GM10248 (cell line): ENCODE measurements at places on chromosomes 16 and 17.

- no peak for DNase-seq
Observed at GRCh38 chr16:26454102-26454501, 612.6 kb upstream of the C16orf82 start.

DNA sequence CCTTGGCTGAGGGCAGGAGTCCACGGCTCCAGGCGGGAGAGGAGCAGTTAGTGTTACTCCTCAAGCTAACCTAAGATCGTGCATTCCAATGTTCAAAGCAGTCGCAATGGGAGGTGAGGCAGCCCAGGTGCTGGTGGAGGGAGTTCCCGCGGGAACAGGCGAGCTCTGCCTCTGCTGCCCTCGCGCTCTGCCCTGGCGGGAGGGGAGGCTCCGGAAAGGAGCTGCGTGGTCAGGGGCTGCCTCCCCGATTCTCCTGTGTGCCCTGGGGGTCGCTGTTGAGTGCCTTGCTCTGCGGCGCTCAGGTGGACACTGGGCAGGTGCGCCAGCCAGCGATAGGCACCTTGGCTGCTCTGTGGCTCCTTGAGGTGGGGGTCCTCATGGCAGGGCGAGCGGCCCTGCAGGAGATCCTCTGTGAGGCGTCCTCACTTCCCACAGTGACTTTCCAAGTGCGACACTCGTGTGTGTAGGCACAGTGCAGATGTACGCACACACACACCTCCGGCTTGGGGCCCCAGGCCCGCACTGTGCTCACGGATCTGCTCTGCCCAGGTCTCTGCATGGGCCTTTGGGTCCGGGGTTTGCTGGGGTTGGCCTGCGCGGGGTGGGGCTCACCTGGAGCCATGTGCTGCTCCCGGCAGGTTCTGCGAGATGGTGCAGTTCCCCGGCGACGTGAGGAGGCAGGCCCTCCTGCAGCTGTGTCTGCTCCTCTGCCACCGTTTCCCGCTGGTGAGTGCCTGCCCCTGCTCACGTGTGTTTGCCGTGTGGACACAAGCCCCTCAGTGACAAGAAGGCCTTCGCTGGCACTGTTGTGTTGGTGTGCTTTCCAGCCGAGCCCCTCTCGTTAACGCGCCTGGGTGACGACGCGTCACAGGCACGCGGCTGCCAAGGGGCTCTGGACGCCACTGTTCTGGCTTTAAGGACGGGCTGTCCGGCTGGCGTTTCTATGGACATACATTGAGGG lies 97.9 kb upstream of the ZNF750 start:
- no peak for DNase-seq

DNA sequence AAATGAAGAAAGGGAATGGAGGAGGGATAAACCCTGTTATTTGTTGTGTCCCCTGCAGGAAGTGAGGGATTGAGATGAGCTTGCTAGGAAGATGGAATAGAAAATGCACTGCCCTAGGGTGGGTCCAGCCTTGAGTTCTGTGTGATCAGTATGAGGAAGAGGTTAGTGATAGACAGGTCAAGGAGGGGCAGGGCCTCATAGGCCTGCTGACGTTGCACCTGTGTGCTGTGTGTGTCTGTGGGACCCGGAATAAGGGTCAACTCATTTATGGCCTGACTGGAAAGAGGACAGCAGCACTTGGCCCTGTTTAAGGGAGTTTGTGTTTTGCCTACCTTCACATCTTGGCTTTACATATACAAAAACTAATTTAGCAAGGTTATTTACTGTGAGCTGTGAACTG lies 26.3 kb downstream of the DEF8 start:
- no peak for DNase-seq

DNA sequence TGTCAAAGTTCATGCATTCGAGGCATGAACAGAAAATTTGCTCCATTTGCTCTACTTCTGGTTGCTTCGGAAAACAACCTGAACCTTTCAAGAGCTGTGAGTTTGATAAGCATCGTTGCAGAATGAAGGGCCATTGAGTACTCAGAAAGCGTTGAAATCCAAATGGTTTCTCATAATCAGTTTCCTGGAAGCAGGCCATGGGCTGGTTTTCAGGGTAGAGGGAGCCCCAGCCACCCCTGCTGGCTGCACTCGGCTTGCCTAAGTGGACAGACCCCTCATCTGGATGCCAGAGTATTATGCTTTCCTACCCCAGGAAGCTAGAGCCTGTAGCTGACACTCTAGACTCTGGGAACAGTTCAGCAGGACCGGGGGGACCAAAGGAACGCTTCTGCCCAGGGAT lies 24.4 kb downstream of the SCNN1G start:
- no peak for DNase-seq

GRCh38 chr17:3962217-3962964 lies 1.8 kb downstream of the ATP2A3 start:
- DNase-seq = no peak

DNA sequence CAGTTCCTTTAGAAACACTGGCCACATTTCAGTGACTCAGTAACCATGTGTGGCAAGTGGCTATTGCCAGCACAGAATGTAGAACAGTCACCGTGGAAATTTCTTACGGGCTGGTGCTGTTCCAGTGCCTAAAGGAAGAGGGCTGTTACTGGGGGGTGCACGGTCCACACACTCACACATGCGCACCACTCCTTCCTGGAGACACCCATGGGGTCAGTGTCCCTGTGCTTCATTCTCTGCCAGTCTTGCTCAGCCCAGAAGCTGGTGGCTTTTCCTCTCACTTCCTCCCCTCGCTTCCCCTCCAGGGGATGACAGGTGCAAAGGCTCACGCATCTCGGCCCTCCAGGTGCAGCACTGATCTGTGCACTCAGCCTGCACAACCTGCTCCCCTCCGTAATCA lies 115.6 kb downstream of the CCDC182 start:
- DNase-seq = peak; percentile 74

DNA sequence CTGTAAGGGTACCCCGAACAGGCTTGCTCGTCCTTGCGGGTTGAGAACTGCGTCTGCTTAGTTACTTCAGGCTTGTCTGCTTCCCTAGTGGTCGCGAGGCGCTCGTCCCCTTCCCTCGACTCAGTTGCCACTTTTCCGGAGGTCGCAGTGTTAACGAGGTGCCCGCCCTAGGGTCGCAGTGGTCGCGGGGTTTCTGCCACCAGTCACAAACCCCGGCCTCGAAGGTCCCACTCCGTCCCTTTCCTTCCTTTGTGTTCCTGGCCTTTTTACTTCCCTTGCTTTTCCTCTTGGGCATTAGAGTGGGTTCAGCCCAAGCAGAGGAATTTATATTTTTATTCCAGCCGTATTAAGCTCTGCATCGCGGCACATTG lies 299 bp downstream of the NUP85 start:
- DNase-seq = no peak

DNA sequence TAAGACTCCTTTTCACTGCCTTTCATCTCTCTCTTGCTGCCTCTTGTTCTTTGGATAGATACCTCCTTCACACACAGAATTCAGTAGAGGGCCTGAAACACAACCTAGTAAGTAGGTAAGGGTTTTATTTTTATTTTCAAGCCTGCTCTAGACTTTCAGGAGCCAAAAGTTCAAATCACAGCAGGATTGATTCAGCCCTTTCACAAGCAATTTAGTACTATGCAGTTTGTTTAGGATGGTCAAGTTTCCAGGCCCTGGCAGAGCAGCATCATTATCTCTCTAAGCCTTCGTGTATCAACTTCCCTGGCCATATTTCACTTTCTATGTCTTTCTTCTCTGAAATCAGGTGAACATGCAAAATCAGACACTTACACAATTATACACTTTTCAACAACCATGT lies 148.8 kb upstream of the CORO6 start:
- DNase-seq = no peak

GRCh38 chr17:37839196-37839978 lies 84.8 kb upstream of the TBC1D3K start:
- DNase-seq = no peak

GRCh38 chr17:7328840-7329373 lies at the start of gene NEURL4:
Gene NEURL4 (minus strand): TSS chr17:7329335. CDS start chr17:7329312, 23 bp downstream.
- no peak for DNase-seq

GRCh38 chr16:18833707-18834505 lies 32.6 kb upstream of the ARL6IP1 start:
- no peak for DNase-seq

- DNase-seq = peak; percentile 51
Observed at GRCh38 chr17:50326831-50327364, 19.0 kb upstream of the XYLT2 start.

GRCh38 chr16:200388-200787 lies 20.1 kb downstream of the HBQ1 start:
- DNase-seq = no peak

- DNase-seq = no peak
Observed at GRCh38 chr17:27485125-27485524, 28.9 kb downstream of the KSR1 start.

DNA sequence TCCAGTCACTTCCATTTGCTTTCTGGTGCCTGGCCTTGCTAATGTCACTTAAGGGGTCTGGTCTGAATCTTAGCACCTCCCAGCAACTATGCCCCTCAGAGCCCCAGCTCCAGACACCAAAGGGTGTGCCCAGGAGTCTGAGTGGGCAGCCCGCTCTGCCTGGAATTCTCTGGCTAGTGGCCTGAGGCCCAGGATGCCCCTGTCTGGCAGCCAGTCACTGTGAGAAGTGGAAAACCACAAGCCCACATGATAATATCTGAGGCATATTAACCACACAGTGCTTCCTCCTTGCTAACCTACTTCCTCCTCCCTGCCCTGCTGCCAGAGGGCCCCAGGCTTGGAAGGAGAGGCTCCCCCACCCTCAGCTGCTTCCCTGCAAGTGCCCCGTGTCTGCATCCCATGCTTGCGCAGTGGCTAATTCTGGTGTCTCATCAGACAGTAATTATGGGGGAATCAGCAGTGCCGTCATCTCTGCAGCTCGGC lies 14.0 kb downstream of the SRCIN1 start:
- DNase-seq = no peak

- no peak for DNase-seq
Observed at GRCh38 chr17:2708585-2709182, 2.9 kb downstream of the CLUH start.

DNA sequence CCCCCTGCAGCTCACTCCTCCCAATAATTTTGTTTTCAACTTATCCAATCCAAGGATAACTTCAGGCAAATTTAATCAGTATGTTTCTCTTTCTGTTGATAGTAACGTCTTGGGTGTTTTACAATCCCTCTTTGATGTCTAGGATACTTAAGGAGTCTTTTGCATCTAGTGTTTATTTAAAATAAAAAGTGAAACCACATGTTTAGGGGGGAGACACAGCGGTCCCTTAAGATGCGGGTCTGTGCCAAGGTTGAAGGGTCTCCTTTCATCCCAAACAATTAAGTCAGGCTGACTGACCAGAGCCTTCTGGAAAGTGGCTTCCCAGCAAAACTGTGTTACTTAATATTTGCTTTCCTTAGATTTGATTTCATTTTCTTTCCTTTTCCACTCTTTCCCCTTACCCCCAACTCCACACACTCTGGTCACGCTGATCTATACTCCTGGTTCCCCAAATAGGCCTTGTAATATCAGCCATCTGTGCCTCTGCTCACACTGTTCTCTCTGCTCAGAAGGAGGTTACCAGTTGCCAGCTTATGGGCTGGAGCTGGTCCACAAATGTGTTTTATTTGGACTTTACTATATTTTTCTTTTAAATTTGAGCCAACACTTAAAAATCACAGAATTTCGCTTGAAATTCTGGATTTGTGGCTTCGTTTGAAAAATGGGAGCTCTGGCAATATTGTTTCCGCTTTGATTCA lies 11.2 kb downstream of the ANKS4B start:
- no peak for DNase-seq

DNA sequence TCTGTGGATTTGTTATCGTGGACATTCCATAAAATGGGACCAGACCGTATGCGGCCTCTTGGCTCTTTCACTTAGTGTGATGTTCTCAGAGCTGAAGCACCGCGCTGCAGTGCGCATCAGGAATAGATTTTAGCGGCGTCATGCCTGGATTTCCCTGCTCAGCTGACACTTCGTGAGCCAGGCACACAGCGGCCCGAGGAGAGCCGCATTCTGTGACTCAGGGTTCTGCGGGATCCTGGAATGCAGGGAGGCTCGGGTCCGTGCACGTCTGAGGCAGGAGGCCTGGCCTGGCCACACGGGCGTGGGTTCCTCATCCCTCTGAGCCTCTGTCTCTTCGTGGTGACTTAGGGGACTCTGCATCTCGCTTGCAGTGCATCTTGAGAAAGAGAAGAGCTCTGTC lies 13.4 kb downstream of the CBFA2T3 start:
- DNase-seq = no peak

DNA sequence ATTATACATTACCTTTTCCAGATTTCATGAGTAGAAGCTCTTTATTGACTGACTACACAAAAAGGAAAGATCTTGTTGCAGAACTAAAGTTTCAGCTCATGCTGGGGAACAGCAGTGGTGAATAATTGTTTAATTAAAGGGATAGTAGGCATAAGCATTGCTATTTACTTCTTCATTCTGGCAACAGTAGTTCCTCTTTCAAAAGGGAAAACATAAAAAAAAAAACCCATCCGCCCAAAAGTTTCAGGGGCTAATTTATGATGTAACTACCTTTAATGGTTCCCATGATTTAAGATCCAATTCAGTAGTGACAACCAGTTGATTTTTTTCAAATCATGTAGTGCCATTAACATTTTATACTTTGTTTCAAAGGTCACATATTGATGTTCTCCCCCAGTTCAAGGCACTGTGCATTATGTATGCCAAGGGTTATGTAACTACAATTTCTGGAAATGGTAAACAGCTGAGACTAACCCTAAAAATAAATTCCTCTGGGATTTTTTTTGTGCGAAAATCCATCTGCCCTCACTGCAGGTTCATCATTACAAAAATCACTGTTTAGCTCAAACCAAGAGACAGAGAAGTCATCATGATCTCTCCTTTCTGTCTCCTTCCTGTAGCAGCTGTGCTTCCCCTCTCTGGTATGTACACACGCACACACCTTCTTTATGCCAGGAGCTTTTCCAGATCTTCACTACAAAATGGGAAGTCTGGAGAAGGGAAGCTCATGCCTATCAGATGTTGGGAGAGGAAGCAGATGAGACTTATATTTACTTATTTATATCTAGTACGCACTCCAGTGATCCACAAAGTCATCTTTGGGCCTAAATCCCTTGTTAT lies 2.2 kb upstream of the PHLPP2 start:
- peak; percentile 19 for DNase-seq

- peak; percentile 76 for DNase-seq
Observed at GRCh38 chr17:63911657-63912100, 621 bp upstream of the CSHL1 start.

GRCh38 chr17:7313890-7314718 lies 1.1 kb downstream of the GPS2 start:
- DNase-seq = no peak

DNA sequence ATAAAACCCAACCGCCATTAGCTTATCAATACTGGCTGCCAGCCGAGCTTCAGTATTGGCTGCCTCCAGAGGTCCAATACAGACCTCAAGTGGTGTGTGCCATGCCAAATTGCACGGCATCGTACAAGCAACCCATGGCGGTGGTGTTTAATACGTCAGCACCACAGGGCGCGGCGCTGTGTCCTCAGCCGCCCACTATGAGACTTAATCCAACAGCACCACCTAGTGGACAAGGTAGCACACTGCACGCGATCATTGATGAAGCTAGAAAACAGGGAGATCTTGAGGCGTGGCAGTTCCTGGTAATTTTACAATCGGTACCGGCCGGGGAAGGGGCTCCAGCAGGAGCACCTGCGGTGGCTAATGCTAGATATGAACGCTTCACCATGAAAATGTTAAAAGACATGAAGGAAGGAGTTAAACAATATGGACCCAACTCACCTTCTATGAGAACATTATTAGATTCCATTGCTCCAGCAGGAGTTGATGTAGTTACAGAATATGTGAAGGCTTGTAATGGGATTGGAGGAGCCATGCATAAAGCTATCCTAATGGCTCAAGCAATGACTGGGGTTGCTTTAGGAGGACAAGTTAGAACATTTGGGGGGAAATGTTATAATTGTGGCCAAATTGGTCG lies 15.4 kb downstream of the FLYWCH1 start:
- DNase-seq = peak; percentile 80
